ENCODE measurements at places on chromosomes 5 and 9.

- no peak for DNase-seq
These were observed 48.5 kb upstream of the GHR start for GRCh38 chr5:42374679-42375273.

DNA sequence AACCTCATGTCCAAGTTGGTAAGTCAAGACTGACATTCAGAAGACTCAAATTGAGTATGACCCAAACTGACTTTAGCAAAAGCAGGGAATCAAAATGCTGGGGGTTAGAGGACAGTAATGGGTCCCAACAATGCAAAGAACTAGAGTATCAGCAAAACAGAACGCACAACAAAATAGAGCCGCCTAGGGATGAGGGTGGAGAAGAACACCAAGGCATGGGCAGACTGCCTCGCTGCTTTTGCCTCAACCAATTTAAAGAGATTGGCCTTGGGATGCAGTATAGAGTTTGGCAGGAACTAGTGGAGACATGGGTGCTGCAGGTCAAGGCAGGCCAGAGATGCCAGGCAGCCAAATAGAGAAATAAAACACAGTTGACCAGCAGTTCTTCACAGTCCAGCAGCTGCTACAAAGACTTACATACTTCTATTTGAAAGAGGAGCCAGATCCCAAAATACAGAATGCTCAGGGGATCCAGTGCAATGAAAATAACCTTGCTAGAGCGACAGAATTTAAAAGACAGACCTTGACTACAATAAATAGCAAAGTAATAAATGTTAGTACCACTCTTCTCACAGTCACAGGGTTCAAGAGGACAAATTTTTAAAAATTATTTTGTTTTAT is 83.9 kb upstream of the NIPBL start:
- no peak for DNase-seq

GRCh38 chr9:114497727-114498382 is 7.4 kb downstream of the WHRN start:
- DNase-seq, result no peak

DNA sequence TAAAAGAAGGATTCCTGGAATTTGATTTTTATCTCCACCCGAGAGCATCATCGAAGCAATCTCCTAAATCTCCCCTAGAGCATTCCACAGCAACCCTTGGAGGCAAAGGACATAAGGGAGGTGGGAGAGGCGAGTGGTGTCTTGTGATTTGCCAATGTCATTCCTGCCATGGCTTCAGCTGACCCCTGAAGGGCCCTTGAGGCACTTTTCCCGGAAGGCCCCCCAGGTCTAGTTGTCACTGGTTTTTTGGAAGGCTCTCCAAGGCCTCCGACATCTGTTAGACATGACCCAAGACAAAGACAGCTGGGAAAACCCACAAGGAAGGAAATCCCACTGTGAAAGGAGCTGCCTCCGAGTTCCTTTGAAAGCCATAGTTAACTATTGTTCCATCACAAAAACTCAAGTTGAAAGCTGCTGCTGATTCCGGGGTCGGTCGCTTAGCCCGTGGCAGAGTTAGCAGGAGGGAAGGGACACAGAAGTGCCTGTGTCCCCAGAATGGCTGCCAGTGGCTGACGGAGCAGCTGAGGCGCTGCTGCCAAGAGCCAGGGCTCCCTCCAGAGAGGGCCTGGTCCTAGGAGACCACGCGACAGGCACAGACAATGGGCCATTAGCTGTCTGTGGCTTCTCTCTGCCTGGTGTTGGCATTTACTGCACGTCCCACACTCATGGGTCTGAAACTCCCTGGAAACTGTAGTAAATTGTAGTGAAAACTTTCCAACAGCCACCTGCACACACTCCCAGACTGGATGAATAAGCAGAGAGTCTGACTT is 24.4 kb upstream of the TRIO start:
- no peak for DNase-seq

GRCh38 chr5:123454259-123454911 is 31.2 kb upstream of the CEP120 start:
- DNase-seq, result peak; percentile 21

GRCh38 chr9:27564670-27565069 is 8.6 kb downstream of the C9orf72 start:
- no peak for DNase-seq

DNA sequence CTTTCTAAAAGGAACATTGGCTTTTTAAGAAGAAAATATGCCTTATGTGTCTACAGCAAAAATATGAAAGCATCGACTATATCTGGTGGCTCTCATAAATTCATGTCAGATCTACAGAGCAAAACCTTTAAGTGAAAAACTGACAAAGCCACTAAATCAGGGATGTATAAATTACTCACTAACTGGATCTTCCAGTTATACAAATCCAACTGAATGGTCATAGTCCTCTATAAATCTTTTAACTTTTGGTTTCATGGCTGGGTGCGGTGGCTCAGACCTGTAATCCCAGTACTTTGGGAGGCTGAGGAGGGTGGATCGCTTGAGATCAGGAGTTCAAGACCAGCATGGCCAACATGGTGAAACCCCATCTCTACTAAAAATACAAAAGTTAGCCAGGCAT is 29.2 kb upstream of the GZMA start:
- no peak for DNase-seq

GRCh38 chr5:132771503-132771998 is 5.5 kb downstream of the SEPTIN8 start:
- no peak for DNase-seq

- DNase-seq, result peak; percentile 28
These were observed 25.2 kb upstream of the PLAC8L1 start for GRCh38 chr5:146130440-146131045.

DNA sequence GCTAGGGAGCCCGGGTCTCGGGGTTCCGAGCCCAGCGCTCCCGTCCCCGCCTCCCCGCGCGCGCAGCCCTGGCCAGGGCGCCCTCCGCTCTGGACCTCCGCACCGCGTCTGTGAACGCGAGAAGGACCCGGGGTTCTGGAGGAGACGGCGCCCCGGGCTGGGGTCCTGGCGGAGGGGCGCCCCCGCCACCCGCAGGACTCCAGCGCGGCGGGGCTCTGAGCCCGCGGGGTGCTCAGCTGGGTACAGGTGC is 431 bp downstream of the TMOD1 start:
- no peak for DNase-seq

DNA sequence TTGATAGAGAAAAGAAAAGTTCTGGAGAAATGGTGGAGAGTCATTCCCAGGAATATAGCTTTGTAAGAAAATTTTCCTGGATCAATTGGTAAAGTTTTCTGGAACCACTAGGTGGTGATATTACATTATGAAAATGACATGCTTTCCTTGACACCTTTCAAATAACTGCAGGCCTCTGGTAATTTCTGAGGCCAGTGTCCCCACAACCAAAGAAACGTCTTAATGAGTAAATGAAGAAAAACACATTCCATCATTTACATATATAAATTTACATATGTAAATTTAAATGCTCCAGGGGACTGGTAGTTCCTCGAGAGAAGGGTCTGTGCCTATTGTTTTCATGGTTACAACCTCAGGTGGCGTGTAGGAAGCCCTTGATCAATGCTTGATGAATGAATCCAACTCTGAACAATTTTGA is 17.2 kb upstream of the RGS3 start:
- peak; percentile 64 for DNase-seq

GRCh38 chr9:90069085-90069484 is 464.3 kb downstream of the GADD45G start:
- no peak for DNase-seq

GRCh38 chr9:14372437-14373335 is 58.7 kb upstream of the NFIB start:
- peak; percentile 12 for DNase-seq

DNA sequence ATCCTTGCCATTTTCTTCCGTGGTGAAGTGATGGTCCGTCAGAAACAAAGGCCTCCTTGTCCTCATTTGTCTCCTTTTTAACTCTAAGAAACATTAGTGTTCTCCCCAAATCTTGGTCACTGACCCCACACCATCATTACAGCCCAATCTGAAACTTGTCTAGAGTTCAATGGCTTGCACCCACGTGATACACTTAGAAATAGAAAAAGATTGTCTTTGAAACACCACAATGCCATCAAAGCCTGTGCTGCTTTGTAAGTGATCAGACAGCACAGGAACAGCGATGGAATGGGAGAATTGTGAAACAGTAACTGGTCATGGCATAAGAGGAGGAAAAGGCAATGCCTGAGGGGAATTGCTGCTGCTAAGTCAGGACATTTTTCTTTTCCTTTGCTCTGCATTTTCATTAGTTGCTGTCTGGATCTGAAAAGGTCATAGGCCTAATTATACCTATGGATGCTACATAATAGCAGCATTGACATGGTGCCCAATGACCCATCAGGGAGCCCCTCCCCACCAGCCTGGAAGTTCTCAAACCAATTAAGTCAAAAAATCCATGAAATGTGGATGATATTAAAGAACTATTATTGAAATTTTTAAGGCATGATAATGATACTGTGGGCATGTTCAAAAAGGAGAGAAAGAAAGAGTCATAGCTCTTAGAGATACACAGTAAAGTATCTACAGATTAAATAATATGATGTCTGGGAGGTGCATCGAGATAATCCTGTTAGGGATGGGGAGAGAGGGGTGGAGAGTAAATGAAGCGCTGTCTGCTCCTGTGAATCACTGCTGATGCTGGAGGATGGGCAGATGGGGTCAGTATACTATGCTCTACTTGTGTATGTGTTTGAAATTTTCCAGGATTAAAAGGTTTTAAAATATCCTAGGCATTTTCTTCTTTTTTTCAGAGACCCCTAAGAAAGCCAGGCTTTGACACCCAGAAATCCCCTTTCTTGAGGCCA is 83.6 kb downstream of the ENC1 start:
- no peak for DNase-seq

- DNase-seq, result no peak
These were observed 109.9 kb upstream of the IFNE start for GRCh38 chr9:21592063-21592338.

DNA sequence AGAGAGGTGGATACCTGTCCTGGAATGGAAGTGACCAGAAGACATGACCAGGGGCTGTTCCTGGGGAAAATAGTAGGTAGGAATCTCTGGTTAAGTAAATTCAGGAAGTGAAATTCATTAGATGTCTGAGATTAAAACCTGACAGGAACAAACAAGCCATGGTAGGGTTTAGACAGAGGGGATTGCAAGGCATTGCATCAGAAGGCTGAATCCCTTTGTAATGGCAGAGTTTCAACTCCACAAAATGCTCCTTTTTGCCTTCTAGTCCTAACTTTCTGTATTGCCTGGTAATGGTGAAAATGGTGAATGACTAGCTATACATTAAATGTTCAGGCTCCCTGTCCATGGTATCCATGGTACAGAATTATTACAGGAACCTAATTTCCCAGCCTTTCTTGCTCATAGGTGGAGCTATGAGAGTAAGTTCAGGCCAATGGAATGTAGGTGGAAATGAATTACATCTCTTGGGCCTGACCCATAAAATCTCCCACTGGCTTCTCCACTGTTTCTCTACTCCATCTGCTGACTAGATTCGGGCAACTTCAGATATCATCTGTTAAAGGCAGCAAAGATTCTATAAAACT is 113.4 kb upstream of the CNTLN start:
- peak; percentile 73 for DNase-seq

DNA sequence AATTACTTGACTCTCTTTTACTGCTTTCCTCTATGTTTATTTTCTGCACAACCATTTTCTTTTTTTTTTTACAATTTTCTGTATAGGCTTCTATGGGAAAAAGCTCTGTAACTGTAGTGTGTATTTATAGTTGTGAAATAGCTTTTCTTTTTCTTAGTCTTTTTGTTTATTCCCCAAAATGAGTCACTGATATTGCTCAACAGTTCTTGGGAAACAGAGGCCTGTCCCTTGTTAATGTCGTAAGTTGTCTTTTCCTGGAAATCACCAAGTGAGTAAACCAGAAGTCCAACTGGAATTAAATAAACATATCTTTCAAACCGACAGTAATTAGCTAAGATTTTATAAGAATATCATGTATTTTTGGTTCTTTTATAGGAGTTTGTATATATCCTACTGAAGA is 325.1 kb upstream of the PRR16 start:
- DNase-seq, result peak; percentile 77

DNA sequence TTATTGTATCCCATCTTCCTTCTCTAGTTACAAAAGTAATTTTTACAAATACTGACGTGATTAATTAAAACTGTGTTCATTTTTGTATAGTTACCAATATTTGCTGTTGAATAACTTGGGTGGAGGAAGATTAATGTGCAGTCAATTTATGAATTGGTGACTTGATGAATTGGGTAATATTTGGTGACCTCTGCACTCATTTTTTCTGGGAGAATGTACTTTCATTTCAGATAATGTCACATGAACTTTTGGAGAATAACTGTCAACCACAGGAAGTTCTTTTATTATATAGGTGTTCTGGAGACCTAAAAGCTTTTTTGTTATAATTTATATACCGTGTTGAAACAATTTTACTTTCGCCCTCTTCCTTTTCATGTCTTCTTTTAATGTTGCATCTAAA is 26.4 kb upstream of the FKTN start:
- peak; percentile 28 for DNase-seq

DNA sequence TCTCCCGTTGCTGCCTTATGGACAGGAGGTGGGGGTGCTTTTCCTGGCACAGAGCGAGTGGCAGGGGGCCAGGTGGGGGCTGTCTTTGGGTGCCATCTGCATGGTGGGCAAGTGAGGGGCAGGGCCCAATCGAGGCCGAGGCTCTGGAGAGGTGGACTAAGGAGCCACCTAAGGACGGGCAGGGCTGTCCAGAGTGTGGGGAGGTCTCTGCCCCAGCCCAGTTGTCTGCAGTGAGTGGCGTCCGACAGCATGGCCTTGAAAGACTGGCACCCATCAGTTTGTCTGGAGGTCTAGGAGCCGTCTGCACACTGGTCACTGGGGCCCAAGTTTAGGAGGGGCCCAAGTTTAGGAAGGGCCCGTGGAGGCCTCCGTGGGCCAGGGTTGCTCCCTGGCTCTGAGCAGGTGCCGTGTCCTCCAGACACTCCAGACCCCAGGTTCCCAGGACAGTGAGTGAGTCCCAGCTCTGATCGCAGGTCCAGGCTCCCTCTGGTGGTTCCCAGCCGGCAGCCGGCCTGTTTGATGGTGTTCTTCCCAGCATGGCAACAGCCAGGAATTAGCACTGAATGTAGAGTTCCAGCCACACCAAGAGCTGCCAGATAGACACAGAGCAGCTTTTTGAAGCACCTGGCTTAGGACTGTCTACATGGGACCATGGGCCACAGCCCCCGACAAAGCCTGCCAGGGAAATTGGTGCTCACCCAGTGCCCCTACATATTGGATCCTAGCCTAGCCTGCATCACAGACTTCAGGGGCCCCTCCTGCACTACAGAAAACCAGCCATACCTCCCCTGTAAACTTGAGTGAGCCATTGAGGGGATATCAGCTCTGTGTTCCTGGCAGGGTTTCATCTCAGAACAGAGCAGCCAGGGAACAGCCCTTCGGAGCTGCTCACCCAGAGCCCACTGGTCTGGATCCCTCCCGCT is 120.9 kb downstream of the WNK2 start:
- DNase-seq, result peak; percentile 45

- no peak for DNase-seq
These were observed 10.5 kb downstream of the LPAR1 start for GRCh38 chr9:111027798-111028197.

DNA sequence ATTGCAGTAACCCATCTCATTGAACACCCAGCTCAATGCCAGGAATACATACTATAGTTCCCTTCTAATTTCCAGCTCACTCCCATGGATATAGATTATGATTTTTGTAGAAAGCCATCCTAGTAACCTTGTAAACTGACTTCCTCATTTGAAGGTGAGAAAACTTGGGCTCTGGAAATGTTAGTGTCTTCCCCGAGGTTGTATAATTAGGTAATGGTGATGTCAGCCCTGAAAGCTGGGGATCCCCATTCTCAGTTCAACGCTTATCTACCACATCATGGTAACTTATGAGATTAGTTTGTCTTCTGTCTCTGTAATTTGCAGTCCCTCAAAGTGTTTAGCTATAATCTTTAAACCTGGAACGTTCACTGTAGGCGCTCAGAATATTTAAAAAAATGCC is 34.6 kb upstream of the PTCH1 start:
- DNase-seq, result no peak
